ENCODE measurements at places on chromosomes 5 and 9.

GRCh38 chr5:25955337-25955736 is 1083.0 kb downstream of the CDH9 start:
- H3K4me1 ChIP-seq = no peaks in the 10 kb centered on the region
- no peaks in the 10 kb centered on the region for H3K36me3 ChIP-seq
- H3K27me3 ChIP-seq = no peaks in the 10 kb centered on the region
- DNase-seq = no peak
- no peak overlapping the region for H3K4me3 ChIP-seq

DNA sequence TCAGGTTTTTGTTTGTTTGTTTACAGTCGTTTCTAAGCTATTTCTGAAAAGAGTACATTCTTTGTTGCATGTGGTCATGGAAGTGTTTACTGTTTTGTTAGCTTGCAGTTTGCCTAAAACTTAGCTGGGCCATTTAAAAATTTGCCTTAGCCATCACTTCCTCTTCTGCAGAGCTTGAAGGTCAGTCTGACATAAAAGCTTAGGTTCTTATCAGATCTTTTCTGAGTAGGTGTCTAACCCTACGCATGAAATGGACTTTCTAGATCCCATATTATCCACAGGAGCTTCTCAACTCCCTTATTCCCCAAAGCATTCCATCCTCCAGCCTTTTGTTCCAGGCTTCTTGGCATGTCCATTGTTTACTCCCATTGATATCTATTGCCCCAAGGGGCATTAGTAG is 90.3 kb downstream of the AP3B1 start:
- H3K4me1 ChIP-seq = no peaks in the 10 kb centered on the region
- no peak overlapping the region for H3K4me3 ChIP-seq
- DNase-seq = no peak
- no peak overlapping the region for H3K27ac ChIP-seq
- H3K36me3 ChIP-seq = peaks cover 8% of the 10 kb centered on the region

DNA sequence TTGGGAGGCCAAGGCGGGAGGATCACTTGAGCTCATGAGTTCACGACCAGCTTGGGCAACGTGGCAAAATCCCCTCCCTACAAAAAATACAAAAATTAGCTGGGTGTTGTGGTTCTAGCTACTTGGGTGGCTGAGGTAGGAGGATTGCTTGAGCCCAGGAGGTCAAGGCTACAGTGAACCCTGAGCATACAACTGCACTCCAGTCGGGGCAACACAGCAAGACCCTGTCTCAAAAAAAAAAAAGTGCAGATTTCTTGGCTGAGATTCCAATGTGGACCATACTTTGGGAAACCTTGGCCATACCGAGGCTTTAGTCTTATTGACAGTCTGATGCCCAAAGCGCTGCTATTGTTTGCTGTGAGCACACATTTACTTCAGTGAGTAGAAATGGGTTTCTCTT is 113.6 kb upstream of the CLINT1 start:
- H3K36me3 ChIP-seq = no peaks in the 10 kb centered on the region
- no peak overlapping the region for H3K27ac ChIP-seq
- H3K27me3 ChIP-seq = no peaks in the 10 kb centered on the region
- no peak for DNase-seq

- no peak overlapping the region for H3K4me3 ChIP-seq
- no peaks in the 10 kb centered on the region for H3K36me3 ChIP-seq
- H3K4me1 ChIP-seq = no peaks in the 10 kb centered on the region
- H3K27me3 ChIP-seq = no peaks in the 10 kb centered on the region
- H3K27ac ChIP-seq = no peak overlapping the region
- DNase-seq = no peak
Observed at GRCh38 chr9:137108608-137109249, 5.8 kb downstream of the DPP7 start.

DNA sequence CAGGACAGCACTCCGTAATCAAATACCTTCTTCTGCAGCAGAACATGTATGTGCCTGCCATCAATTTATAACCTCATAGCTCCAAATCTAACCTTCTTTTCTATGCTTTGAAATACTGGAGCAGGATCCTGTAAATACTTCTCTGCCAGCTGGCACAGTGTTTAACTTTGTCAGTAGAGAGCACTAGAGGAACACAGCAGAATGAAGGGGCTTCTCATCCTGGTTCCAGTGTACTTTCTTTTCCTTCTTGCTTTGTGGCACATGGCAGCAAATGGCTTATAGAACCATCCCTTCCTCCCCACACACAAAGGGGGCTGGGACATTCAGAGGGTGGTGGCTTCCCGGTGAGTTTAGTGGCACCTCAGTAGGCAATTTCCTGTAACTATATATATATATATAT is 3.8 kb upstream of the FBXW11 start:
- H3K4me1 ChIP-seq = peaks cover 20% of the 10 kb centered on the region
- no peaks in the 10 kb centered on the region for H3K36me3 ChIP-seq
- H3K27me3 ChIP-seq = no peaks in the 10 kb centered on the region
- H3K4me3 ChIP-seq = no peak overlapping the region
- no peak overlapping the region for H3K27ac ChIP-seq

Data from GM23248 (cell line).